ENCODE measurements at places on chromosomes 3 and 15.

DNA sequence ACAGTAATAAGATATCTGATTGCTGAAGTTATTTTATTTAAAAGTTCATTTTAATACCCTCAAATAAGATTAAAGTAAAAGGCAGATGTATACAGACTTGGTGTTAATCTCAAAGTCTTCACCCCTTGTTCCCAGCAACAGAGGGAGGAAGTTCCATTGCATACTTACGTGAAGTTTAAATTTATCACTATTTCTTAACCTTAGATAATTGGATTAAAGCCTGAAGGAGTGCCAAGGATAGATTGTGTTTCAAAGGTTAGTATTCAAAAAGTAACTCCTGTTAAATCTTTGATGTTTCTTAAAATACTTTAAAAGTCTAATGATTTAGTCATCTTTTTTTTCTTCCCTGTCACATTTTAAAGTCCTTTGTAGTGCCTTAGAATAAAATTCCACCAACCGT is 39.3 kb downstream of the ATP1B3 start:
- DNase-seq = no peak

- no peak for DNase-seq
Measured at GRCh38 chr3:126965526-126966080, 17.3 kb upstream of the PLXNA1 start.

GRCh38 chr15:81809543-81809942 is 236.3 kb downstream of the MEX3B start:
- DNase-seq = no peak

GRCh38 chr3:46517784-46518181 is 20.0 kb downstream of the RTP3 start:
- no peak for DNase-seq

- DNase-seq = no peak
Measured at GRCh38 chr3:34070831-34071585, 272.6 kb downstream of the PDCD6IP start.

- DNase-seq = no peak
Measured at GRCh38 chr3:123277106-123277505, 75.4 kb downstream of the SEC22A start.

DNA sequence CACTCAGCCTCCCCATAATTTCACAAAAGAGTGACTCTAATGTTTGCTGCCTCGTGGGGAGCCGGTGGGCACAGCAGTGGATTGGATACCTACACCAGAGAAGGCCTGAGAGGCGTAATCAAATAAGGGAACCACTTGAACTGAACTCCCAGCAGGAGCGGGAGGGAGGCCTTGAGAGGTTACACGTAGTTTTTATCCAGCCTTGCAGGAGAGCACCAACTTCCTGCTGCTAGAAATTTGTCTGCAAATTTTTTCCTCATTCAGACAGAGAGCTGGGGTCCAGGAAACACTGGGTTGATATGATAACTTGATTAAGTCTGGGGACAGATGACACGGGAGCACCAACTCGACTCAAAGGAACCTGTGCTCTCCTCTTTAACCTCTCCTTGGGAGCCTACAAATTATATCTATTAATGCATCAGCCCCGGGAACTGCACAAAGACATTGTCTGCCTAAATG is 69.8 kb downstream of the HES1 start:
- no peak for DNase-seq

GRCh38 chr3:116001151-116001621 is 377.9 kb downstream of the GAP43 start:
- no peak for DNase-seq

- no peak for DNase-seq
Measured at GRCh38 chr15:46872981-46873330, 844.3 kb upstream of the SEMA6D start.

DNA sequence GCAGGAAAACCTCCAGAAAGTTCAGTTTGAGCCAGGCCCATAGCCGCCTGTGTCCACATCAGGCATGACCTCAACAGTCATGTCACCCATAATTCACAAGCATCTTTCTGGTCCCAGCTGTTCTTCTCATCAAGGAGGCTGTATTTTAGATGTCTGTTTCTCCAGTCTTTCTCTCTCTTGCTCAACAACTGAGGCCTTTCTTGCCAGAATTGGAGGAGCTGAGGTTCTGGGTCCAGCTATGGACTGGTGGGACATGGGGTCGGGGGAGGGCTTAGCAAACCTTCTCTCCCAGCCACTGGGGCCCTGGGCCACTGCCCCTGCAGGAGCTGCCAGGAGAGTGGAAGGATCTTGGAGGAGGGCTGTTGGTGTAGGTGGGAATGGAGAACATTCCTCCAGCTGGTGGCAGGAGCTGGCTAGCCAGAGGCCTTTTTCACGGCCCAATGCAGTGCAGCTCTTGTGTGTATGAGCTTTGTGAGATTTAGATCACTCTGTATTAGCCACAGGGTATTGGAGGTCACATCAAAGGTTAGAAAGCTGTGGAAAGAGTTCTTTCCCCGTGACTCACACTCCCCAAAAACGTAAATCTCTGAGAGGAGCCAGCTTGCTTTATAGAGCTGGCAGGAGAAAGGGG is 23.5 kb downstream of the MAGEF1 start:
- DNase-seq = peak; percentile 20

- no peak for DNase-seq
Measured at GRCh38 chr3:181794011-181794790, 82.5 kb downstream of the SOX2 start.

- DNase-seq = no peak
Measured at GRCh38 chr3:65919826-65920225, 118.9 kb downstream of the MAGI1 start.

DNA sequence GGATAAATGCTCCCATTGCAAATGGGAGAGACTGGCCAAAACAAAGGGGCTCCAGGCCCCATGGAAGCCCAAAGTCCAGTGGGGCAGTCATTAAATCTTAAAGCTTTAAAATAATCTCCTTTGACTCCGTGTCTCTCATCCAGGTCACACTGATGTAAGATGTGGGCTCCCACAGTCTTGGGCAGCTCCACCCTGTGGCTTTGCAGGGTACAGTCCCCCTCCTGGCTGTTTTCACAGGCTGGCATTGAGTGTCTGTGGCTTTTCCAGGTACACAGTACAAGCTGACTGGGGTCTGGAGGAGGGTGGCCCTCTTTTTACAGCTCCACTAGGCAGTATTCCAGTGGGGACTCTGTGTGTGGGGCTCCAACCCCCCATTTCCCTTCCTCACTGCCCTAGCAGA is 45.9 kb downstream of the NIPA2 start:
- DNase-seq = no peak

DNA sequence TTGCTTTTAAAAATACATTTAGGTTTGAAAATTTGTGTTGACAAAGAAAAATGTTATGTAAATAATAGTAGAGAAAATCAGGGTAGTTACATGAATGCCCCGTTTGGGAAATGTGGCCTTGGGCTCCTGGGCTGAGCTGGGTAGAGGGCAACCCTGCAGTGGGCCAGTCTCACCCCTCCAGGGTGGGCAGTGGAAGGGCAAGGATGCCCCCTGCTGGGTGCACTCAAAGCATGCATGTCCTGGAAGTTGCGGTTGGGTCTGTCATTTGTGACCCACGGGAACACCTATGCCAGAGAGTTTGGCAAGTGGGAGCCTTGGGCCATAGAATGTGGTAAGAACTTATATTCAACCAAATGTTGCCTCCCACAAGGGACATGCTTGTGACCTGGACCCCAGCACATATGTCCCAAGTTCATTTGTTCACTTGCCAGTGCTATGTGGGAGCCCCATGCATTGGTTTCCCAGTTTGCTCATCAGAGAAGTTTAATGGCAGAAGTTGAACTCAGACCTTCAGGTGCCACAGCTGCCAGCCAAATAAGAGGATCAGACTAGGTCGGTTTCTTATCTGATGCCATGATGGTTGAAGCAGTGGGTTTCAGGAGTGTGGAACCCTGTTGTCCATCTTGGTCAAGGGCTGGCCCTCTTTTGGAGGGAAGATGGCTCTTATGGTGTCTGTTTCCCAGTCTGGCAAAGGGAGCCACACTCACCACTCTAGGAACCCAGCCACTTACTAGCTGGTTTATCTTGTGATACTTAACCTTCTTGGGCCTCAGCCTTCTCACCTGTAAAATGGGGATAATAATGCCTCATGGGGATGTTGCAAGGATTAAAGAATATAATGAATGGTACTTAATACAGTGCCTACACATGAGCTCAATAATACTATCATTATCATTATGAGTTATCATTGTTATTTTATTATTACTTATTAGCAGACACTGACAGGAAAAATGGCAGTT is 2.5 kb upstream of the PLCB2 start:
- no peak for DNase-seq
